ENCODE measurements at places on chromosomes 2 and 18.
A peak's percentile ranks its signal among the peaks of the same experiment; 100 is the strongest.

GRCh38 chr2:221896505-221897151 lies 324.5 kb upstream of the EPHA4 start:
- DNase-seq, result no peak

DNA sequence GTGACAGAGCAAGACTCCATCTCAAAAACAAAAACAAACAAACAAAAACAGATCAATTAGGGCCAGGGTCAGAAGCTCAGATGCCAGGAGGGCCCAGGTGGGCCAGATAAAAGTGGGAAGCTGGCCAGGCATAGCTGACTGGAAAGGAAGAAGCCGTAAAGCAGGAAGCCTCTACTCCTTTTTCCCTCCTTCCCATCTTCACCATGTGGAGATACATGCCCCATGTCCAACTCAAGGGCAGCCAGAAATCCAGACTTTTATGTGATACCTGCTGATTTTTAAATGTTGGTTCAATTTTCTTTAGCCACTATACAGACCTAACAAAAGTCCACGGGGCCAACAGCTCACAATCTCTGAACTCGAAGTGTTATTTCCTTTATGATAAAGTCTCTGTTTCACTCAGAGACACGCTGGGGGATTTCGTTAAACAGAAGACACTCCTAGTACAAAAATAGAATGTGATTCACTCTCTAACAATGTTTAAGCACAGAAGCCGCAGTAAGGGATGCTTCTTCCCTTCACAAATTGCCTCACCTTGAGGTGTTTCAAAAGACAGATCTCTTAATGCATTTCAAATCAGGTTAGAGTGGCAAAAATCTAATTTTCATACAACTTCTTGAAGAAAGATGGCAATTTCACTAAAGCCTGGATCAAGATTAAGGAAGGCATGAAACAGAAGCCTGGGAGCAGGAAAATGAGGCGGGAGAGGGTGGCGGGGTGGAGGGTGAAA lies 14.0 kb downstream of the TMEM247 start:
- no peak for DNase-seq

DNA sequence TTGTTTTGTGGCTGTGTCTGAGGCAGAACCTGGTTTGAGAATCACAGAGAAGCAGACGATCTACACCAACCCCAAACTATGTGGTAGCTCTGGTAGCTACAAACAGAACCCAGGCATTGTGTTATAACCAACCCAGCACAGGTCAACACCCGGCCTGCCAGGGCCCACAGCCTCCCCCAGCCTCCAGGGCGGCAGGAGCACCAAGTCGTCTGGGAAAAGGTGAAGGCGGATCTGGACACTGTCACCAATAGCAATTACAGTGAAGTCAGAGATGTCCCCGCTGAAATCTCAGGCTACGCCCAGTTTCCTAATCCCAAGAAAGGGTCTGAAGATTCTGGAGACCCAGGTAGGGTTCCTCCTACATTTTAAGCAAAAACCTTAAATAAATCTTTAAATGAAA lies 3.6 kb downstream of the HJURP start:
- DNase-seq, result no peak

GRCh38 chr2:84816426-84817026 lies 64.4 kb downstream of the TRABD2A start:
- DNase-seq, result no peak

DNA sequence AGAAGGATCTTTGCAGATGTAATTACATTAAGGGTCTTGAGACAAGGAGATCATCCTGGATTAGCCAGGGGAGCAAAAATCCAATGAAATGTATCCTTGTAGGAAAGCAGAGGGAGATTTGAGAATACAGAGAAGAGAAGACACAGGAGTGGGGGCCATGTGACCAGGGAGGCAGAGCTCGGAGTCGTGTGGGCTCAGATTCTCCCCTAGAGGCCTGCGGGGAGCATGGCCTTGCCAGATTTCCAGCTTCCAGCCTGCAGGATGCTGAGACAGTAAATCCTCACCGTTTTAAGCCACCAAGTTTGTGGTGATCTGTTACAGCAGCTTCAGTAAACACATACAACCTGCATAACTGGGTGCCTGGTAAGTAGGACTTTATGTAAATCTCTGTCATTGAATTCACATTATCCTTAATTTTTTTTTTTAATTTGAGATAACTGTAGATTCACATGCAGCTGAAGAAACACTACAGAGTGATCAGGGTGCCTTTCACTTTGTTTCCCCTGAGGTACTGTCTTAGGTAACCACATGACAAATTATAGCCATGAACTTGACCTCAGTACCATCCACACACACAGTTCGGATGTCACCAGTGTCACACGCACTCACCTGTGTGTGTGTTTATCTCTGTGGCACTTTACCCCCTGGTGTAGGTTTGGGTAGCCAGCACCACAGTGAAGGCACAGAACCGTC lies 138.4 kb upstream of the HDAC4 start:
- no peak for DNase-seq

DNA sequence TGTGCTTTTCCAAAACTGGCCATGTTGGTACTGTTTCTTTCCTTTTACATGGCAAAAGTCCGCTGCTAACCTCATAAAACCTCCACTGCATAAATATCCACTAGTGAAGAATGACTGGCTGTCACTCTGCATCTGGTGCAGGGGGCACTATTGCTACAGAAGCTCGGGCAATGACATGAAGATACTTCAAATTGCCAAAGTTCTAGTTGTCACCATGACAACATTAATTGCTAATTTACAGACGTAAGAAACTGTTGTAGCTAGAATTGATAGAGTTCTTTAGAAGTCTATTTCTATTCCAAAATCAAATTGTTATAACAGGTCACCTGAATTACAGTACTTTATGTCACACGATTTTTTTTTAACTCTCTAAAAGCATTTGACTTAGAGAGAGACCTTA lies 845 bp downstream of the CFAP210 start:
- DNase-seq, result peak; percentile 24

GRCh38 chr2:143801561-143801960 lies 672.3 kb downstream of the ARHGAP15 start:
- no peak for DNase-seq

DNA sequence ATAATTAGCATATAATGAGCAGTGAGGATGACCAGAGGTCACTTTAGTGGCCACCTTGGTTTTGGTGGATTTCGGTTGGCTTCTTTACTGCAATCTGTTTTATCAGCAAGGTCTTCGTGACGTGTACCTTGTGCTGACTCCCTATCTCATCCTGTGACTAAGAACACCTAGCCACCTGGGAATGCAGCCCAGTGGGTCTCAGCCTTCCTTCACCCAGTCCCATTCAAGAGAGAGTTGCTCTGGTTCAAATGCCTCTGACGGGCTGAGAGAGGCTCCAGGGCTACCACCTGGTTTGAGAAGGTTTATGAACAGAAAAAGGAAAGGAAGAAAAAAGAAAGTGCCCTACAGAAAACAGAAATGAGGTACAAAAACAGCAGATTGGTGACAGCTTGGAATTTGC lies 738.7 kb downstream of the SOCS6 start:
- no peak for DNase-seq

DNA sequence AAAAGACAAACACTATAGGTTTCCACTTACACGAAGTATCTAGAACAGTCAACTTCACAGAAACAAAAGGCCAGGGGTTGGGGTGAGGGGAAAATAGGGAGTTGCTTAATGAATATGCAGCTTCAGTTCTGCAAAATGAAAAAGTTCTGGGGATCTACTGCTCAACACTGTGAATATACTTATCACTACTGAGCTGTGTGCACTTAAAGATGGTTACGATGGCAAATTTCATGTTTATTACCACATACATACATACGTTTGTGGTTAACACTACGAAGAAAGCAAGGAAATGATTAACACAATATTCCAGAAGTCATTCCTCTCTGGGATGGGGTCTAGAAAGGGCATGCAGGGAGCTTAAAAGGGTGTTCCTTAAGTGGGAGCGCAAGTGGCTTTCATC lies 19.3 kb downstream of the MBOAT2 start:
- no peak for DNase-seq

DNA sequence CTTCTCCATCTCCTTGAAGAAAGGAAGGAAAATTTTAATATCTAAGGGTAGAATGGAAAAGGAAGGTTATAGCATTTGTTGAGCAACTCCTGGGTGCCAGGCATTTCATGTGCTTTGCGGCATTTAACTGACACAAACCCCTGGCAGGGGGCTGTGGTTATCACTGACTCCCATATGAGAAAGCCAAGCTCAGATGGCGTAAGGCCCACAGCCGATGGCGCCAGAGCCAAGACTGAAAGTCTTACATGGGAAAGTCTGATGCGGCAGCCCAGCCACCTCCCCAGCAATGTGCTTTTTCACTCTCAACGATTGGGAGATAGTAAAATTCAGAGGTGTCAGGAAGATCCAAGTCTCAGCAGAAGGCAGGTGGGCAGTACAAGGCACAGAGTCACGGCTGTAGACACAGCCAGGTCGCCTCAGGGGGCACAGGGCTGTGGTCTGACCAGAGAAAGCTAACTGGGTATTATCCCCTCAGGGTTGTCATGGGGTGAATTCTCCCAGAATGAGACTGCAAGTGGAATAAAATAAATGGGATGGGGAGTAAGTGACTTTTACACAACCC lies 324.2 kb upstream of the NCKAP5 start:
- DNase-seq, result no peak

- DNase-seq, result peak; percentile 69
Measured at GRCh38 chr2:224284134-224284946, 117.6 kb downstream of the FAM124B start.

- no peak for DNase-seq
Measured at GRCh38 chr2:216858312-216858711, 1.6 kb downstream of the TNP1 start.

DNA sequence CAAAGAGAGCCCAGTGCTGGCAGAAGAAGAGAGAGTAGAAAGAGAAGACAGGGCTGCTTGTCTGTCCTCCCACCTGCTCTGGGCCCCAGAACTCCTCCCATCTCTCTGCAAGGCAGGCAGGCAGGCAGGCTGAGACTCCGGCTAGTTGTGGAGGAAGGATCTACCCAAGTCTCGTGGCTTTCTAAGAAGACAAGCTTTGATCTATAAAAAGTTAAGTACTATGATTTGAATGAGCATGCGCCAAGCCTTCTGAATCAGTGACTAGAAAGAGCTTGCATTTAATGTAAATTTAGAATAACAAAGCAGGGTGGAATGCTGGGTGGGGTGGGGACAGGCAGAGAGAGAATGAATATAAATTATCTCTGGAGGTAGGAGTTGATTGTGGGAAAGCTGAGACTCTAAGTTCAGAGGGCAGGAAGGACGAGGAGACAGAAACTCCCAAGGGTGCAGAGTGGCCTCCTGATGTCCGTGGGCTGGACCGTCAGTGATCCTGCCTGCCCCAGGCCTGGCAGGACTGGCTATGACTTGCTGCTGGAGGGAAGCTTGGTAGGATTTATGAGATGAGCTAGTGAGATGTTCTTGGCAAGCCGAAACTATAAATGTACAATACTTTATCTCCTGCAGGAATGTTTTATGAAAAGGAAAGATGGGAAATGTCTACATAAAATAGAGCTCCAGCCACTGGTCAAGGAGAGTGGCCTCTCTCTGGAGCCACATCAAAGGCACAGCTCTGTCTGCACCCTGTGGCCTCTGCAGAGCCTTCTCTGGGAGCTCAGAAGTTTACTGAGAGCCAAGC lies 447.5 kb downstream of the TNS1 start:
- DNase-seq, result no peak

DNA sequence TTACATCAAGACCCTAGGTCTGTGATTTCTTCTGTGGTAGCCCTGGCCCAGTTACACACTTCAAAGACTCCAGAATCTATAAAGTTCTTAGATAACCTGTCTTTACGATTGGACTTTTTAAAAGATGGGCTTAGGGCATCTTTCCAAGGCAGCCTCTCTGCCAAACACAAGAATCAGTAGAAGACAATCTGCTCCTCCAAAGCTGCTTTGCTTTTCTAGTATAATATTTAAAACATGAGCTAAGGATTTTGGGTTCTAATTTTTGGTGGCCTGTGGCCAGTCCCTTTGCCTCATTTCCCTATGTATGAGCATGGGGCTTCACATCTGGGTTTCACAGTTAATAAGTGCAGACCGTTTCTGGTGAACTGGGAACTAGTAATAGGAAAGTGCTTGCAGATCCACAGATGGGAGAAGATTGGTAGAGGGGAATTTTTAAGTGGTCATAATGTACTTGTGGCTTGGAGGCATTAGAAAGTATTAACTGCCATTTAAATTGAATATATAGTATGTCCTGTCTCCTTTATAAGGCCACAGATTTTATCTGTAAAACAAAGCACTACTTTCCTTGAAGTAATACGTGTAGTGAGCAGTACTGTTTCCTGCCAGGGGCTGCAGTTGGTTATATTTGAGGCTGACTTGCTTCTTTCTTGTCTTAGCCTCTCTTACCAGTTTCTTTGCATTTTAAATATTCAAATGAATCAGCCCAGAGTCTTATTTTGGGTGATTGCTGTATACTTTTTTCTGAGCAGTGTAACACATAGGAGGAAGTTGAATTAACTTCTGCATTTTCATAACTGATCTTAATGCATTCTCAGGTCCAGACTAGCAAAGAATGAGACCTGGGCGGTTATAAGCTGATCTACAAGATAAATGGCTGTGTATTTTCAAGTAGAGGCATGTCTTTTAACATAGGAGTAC lies 1.5 kb downstream of the ARPC2 start:
- peak; percentile 32 for DNase-seq

GRCh38 chr2:207151048-207151447 lies 14.7 kb downstream of the KLF7 start:
- no peak for DNase-seq

GRCh38 chr18:36757081-36757480 lies 71.7 kb downstream of the TPGS2 start:
- DNase-seq, result peak; percentile 79

- DNase-seq, result no peak
Measured at GRCh38 chr2:239939736-239940483, 85.2 kb downstream of the NDUFA10 start.

GRCh38 chr2:73981081-73982001 lies 3.4 kb upstream of the TET3 start:
- no peak for DNase-seq

GRCh38 chr18:9740071-9740470 lies 32.0 kb downstream of the RAB31 start:
- DNase-seq, result no peak

DNA sequence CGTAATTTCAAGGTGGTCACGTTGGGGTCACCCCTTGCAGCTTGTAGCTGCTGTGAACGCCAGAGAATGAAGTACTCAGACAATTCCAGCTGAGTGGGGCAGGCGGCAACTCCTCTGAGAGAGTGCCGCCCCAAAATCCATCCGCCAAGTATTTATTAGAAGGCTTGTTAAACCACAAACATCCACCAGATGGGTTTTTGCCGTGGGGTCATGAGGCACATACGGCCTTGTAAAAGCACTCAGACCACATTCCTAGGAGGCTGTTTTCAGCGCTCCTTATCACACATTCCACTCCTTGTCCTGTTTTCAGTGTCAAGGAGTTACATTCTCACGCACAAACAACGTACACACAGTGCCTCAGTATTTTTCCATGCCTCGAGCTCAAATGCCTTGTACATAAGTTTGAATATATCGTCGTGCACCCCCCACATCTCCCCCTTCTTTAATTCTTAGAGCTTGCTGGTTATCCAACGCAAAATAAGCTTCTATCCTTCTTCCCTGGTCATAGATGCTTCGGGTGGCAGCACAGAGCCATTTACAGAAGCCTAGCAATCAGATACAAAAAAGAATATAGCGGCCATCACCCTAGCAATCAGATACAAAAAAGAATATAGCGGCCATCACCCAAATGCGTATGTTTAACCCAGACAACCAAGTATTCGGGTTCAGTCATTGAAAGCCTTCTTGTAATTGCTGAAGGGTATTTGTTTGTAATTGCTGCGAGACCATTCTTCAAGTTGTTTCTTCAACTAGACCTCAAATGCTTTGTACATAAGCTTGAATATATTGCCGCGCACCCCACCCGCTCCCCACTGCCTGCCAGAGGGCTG lies 7.3 kb downstream of the ALPP start:
- DNase-seq, result no peak

GRCh38 chr18:25329783-25330182 lies 22.2 kb downstream of the ZNF521 start:
- DNase-seq, result no peak

Data from midbrain (tissue), 1 donor.